Activated naive CD8-positive, alpha-beta T cell treated with anti-CD3 and anti-CD28 coated beads, Interleukin-2, amount 10 ng/mL, durations not matched to agents 7 days and 5 days (primary cell): ENCODE measurements at places on chromosomes 2 and 18. TPM values are rescaled to one million over a fixed set of nuclear protein-coding genes. Genes with fewer than 3 reads are reported as not detected.

GRCh38 chr2:16687955-16688354 is 22.3 kb upstream of the CYRIA start:
- no peaks in the 10 kb centered on the region for H3K4me1 ChIP-seq
- no peaks in the 10 kb centered on the region for H3K36me3 ChIP-seq
- no peak overlapping the region for H3K27ac ChIP-seq
- H3K4me3 ChIP-seq: no peak overlapping the region

GRCh38 chr2:191115391-191115790 is 35.4 kb downstream of the STAT4 start:
- H3K4me1 ChIP-seq: peaks cover 61% of the 10 kb centered on the region
- H3K4me3 ChIP-seq: peak overlapping the region; percentile 20
- peaks cover 67% of the 10 kb centered on the region for H3K36me3 ChIP-seq
- no peaks in the 10 kb centered on the region for H3K27me3 ChIP-seq

Gene ERICH2
- not detected for total RNA-seq

- H3K4me3 ChIP-seq: no peak overlapping the region
- H3K27me3 ChIP-seq: peaks cover 6% of the 10 kb centered on the region
- DNase-seq: no peak
- H3K27ac ChIP-seq: no peak overlapping the region
- peaks cover 18% of the 10 kb centered on the region for H3K4me1 ChIP-seq
- H3K36me3 ChIP-seq: peaks cover 2% of the 10 kb centered on the region
Measured at GRCh38 chr2:127414638-127415592, 3.3 kb upstream of the PROC start.

GRCh38 chr2:239355724-239356123 is 45.1 kb downstream of the HDAC4 start:
- peaks cover 45% of the 10 kb centered on the region for H3K36me3 ChIP-seq
- no peaks in the 10 kb centered on the region for H3K27me3 ChIP-seq
- H3K4me3 ChIP-seq: no peak overlapping the region
- no peak overlapping the region for H3K27ac ChIP-seq
- no peak for DNase-seq

Gene ARHGAP15
- total RNA-seq: 141 TPM
